ENCODE measurements at places on chromosomes 4 and X. TPM values are rescaled to one million over a fixed set of nuclear protein-coding genes. Genes with fewer than 3 reads are reported as not detected.

DNA sequence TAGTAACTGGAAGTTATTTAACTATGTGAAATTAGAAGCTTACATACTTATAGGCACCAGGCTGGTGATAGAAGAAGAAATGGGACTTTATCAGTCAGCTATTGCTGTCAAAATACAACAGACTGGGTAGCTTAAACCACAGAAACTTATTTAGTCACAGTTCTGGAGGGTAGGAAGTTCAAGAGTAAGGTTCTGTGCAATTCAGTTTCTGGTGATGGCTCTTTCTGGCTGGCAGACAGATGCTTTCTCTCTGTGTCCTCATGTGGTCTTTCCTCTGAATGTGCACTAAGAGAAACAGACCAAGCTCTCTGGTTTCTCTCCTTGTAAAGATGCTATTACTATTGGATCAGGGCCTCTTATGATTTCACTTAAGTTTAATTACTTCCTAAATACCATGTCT lies 92.1 kb upstream of the ANKRD50 start:
- DNase-seq: no peak

DNA sequence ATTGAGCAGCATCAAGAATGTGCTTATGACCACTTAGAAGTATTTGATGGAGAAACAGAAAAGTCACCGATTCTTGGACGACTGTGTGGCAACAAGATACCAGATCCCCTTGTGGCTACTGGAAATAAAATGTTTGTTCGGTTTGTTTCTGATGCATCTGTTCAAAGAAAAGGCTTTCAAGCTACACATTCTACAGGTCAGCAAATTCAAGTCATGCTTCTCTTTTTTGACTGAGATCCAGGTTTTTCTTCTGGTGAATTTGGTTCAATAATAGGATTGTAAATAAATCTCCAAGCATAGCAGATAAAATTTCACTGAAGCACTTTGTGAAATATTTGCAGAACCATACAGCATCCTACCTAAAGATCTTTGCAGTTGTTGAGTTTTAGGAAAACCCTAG lies 218.1 kb downstream of the TLL1 start:
- DNase-seq: no peak

DNA sequence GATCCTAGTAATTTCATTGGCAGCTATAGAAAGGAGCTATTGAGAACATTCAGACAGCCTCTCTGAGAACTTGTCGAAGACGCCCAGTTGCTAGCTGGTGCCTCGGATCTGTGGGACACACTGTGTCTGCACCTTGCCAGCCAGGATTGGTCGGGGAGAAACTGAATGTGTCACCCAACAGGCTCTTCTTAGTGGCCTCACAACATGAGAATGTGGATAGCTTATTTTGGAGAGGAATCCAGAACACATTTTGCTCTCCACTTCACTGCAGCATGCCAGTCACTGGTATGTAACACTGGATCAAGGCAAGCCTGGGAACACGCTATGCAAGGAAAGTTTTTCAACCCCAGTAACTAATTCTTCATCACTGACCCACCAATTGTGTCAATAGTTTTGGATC lies 89.5 kb upstream of the TRPC3 start:
- DNase-seq: no peak

GRCh38 chr4:9800848-9801247 lies 19.4 kb downstream of the DRD5 start:
- DNase-seq: peak; percentile 67

- no peak for DNase-seq
Observed at GRCh38 chrX:11210415-11210801, 82.8 kb upstream of the AMELX start.

- DNase-seq: no peak
Observed at GRCh38 chr4:36420111-36420679, 138.8 kb downstream of the DTHD1 start.

DNA sequence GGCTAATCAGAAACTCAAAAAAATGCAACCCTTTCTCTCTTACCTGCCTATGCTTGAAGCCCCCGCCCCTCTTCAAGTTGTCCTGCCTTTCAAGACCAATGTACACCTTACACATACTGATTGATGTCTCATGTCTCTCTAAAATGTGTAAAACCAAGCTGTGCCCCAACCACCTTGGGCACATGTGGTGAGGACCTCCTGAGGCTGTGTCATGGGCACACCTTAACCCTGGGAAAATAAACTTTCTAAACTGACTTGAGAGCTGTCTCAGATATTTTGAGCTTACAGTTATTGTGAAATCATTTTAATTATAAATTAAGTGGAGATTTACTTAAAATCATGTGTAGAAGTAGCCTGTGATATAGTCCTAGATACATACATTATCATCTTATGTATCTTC lies 22.2 kb downstream of the GUF1 start:
- no peak for DNase-seq

PLXNA3 gene
- polyA plus RNA-seq: 77.4 TPM
